ENCODE measurements at places on chromosomes 1 and 21.

- no peak for DNase-seq
Measured at GRCh38 chr21:39010629-39011404, 172.4 kb downstream of the PSMG1 start.

DNA sequence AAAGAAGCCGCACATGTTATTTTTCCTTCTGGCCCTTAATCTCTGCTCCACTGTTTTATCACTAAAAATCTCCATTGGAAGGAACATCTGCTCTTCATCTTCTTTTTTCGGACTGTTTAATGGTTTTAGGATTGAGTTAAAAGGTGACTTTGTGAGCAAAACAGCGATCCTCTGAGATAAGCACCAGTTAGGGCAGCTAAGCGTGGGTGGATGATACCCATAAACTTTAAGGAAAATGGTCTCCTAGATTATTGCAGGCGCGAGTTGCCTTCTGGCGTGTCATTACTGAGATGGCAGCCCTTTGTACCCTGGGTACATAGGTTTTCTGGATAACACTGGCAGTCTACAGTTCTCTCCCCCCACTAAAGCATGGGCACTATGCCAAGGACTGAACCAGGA is 44.0 kb upstream of the HMGB4 start:
- no peak for DNase-seq

DNA sequence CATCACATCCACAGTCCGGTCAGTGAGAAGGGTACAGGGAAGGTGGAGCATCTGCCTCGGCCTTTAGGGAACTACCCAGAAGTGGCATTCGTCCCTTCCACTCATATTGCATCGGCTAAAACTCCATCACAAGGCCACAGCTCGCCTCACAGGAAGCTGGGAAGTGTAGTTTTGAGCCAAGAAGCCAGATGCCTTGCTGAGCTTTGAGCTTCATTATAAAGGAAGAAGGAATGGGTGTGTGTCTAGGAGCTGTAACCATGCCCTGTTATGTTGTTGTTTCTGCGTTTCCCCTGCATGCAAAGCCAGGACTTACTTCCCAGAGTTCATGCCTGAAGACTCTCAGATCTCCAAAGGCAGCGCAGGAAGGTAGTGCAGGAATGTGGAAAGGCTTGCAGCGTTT is 61.1 kb downstream of the OPTC start:
- no peak for DNase-seq

DNA sequence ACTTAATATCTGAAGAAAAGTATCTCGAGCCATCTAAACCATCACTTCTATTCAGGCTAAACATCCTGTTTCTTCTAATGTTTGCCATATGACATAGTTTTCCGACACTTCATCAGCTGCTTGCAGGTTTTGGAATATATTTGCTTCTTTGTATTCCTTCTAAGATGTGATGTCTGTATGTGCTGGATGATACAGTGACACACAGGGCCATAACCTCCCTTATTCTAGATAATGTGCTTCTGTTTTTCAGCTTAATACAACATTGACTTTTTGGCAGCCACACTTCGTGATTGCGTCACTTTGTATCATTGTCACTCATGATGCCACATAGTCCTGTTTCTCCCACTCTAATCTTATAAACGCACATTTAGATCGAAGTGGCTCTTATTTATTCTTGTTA is 156.3 kb downstream of the CRB1 start:
- DNase-seq: no peak

DNA sequence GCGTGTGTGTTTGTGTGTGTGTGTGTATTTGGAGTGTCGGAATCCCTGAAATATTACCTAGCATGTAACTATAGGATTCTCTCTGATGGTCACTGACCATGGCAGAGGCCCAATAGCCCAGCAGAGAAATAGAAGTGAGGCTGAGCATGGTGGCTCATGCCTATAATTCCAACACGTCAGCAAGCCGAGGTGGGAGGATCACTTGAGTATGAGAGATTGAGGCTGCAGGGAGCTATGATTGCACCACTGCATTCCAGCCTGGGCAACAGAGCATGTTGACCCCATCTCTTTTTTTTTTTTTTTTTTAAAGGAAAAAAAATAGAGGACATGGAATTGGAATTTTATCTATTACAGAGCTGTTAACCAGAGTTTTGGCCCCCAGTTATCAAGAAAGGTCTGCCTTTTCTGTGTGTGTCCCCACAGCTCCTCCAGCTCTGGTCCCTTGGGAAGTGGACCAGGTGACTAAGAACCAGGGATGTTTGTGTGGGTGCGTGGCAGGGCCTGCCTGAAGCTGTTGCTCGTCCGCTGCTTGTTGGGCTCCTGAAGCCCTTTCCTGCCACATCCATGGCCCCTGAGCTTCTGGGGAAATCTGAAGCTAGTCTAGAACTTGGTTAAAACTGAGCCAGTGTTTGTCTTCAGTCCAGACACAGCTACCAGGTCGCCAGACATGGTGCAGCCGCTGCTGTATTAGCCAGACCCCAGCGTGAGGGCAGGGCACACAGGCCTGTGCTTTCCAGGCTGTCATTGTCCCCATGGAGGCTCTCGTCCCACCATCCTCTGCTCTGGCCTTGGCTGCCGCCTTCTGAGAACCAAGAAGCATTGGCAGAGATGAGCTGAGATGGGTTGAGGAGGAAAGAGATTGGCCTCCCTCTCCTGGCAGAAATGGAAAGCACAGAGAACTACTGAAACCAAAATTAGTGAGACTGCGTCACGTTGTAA is 25.5 kb downstream of the CAPN9 start:
- no peak for DNase-seq

DNA sequence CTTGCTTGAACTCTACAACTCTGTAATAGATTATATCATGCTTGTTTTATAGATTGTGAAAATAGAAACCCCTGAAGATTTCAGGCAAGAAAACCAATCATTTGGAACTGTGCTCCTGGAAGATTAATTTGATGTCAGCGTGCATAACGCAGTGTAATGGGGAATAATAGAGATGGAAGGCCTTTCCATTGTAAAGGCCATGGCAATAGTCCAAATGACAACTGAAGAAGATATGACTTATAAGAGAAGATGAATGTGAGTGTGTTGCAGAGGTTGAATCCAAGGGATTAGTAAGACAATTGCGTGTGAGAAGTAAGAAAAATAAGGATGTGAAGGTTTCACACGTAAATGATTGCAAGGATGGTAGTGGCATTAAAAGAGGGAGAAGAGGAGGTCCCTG is 285.0 kb downstream of the DUSP10 start:
- no peak for DNase-seq

- no peak for DNase-seq
Measured at GRCh38 chr1:70227439-70227838, 6.3 kb downstream of the SRSF11 start.

GRCh38 chr1:84896279-84896678 is 3.3 kb upstream of the LPAR3 start:
- no peak for DNase-seq

DNA sequence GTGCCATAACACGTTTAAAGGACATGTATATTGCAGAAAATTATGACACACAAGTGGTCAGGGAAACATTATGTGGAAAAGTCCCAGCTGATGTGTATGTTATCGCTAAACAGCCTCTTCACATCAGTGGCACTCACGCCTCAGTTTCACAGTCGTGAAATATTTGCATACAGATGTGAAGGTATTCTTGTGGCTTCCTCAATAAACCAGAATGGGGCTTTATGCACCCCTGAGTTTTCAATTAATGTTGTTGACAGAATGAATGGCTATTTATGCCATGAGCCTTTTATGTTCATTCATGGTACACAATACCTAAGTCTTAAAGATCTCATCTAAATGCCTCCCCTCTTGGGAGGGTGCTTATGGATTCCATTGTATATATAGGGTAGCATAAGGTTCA is 202.1 kb upstream of the ADGRL2 start:
- no peak for DNase-seq
